ENCODE measurements at places on chromosomes 5 and 9.
A peak's percentile ranks its signal among the peaks of the same experiment; 100 is the strongest.

- DNase-seq: no peak
These were observed 19.3 kb upstream of the RAPGEF1 start for GRCh38 chr9:131759017-131759647.

DNA sequence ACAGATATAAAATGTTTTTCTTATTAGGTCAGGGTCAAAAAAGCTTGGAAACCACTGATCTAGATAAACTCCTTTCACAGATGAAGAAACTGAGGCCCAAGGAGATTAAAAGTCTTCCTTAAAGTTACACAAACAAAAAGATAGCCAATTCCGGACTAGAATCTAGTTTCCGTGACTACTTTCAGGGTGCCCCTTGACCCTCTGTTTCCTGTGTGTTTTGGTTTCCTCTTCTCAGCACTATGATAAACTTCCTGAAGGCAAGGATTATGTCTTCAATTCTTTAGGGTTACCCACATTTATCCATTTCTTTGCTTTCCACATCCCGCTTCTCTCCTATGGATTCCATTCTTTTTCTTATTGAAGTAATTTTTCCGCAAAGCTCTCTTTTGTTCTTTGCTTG, 83.1 kb downstream of the ADAMTS12 start:
- DNase-seq: no peak

DNA sequence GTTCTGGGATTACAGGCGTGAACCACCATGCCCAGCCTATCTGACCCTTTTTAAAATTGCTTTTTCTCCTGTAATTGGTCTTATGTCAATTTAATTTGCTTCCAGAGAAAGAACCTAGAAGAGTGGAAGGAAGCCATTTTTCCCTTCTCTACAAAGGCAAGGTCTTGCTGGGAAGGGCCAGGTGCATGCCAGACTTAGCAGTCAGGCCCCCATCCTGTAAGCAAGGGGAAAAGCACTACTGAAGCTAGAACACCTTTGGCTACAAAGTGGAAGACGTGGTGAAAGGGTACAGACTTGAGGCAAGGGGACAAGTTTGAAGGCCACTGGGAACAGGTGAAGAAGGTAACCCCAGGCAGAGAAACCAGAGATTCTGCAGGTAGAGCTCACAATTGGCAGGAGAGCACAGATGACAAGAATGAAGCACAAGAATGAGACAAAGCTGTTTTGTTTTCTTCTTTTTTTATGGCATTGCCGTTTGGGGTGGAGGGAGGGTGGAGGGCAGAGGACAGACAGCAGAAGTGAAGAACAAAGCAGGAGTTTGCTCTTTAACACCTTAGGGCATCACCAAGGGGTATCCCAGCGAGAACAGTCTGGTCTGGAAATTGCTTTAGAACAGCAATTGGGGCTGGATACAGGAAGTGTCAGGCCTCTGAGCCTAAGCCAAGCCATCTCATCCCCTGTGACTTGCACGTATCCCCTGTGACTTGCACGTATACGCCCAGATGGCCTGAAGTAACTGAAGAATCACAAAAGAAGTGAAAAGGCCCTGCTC, 72.9 kb downstream of the SERINC5 start:
- DNase-seq: no peak

- DNase-seq: peak; percentile 58
These were observed 59.6 kb downstream of the RAI14 start for GRCh38 chr5:34715711-34716110.

- peak; percentile 62 for DNase-seq
These were observed 64.9 kb upstream of the ELL2 start for GRCh38 chr5:96026406-96027041.

GRCh38 chr5:118459490-118459889, 528.9 kb downstream of the DTWD2 start:
- no peak for DNase-seq

GRCh38 chr9:34267660-34268059, 61.4 kb downstream of the KIF24 start:
- no peak for DNase-seq

DNA sequence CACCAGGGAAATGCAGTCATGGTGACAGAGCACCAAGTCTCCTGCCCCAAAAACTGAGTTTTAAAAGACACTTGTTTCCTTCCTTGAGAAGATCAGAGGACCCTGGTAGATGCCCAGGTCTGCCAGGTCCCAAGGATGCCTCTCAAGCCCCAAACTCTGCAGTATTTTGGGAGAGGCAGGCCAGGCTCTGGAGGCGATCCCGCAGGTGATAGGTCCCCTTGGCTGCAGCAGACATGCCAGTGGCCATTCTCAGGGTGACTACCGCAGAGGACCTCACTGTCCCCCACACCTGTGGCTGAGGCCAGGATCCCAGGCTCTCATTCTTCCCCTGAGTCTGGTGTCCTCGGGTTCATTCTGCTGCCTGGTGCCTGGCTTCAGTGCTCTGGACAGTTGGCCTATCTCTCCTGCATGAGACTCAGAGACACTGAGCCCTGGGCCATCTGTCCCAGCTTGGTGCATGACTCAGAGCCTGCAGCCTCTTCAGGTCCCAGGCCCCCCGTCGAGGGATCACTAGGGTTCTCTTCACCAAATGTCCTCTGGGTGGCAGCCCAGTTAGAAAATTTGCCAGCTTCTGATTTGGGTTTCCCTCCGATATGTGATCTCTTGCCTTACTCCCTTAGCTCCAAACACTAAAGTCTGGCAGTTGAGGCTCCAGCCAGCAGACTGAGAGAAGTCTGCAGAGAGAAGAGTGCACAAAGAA, 59.7 kb upstream of the GARNL3 start:
- DNase-seq: no peak

GRCh38 chr9:94490465-94490864, 64.4 kb upstream of the PCAT7 start:
- DNase-seq: peak; percentile 17

DNA sequence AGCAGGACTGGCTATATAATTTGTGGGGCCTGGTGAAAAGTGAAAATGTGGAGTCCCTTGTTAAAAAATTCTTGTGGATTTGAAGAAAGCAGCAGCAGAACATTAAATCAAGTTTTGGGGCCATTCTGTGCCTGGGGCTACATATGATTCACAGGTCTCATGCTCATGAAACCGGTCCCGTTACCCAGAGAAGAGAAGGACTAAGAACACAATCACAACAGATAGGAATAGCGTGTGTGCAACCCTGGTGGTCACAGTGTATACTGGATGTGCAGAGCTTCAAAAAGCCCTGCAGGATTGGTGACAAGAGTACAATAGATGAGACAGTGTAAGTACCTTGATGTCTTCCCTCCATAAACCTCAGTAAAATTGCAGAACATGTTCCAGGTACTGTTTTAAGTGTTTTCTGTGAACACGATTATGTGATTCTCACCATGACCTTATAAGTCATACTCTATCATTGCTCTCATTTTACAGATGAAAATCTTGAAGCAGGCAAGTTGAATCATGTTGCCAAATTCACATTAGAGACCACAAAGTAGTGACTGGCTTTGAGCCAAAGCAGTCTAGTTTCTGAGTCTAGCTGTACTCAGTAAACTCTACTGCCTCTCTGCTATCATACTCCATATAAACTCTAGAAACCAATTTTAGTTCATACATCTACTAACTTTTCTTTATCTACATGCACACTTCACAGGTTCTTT, 636.5 kb downstream of the TAF11L14 start:
- no peak for DNase-seq

- no peak for DNase-seq
These were observed 465.3 kb upstream of the CLINT1 start for GRCh38 chr5:158324236-158324635.

GRCh38 chr9:137431416-137431931, 8.3 kb downstream of the NOXA1 start:
- DNase-seq: no peak

GRCh38 chr9:104027295-104027694, 66.8 kb upstream of the SMC2 start:
- DNase-seq: no peak

- no peak for DNase-seq
These were observed 1722.5 kb upstream of the ACO1 start for GRCh38 chr9:30661925-30662324.

DNA sequence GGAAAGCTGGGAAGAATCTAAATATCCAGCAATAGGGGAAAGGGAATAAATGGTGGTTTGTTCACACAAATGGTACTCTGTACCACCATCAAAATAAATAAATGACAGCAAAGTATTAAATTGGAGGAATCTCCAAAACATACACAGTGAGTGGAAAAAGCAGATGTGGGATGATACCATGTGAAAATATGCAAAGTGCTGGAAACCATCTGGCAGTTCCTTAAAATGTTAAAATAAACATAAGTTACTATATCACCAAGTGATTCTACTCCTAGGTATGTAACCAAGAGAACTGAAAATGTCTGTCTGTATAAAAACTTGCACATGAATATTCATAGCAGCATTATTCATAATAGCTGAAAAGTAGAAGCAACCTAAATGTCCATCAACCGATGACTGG, 41.9 kb upstream of the TEX48 start:
- DNase-seq: peak; percentile 48

- no peak for DNase-seq
These were observed 10.6 kb upstream of the SLC25A48 start for GRCh38 chr5:135823881-135824280.

DNA sequence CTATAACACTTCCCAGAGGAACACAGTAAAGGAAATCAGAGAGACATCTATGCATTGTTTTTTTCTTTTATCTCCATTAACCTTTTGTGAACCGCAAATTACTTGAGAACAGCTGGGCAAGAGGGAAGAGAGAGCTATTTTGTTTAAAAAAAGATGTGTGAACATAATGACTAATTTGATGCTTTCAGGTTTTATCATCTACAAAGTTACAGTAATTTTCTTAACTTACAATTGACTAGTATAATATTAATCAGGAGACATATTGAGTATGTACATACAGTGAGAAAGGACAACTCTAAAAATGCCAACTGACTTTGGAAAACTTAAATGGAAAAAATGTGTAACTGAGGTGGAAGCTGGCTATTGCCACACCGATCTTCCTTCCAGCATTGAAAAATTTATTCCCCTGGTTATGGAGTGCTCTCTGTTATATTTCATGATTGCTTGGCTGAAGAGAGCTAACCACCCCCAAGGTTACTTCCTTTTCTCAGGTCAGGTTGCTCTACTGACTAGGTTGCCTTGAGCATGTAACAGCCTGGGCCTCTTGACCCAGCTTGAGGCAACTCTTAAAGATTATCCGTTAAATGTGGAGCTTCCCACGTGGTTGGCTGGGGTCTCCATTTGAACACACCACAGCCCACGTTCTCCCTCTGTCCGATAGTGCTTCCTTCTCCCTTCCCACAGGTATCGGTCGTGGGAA, 62.6 kb upstream of the C6 start:
- DNase-seq: no peak

DNA sequence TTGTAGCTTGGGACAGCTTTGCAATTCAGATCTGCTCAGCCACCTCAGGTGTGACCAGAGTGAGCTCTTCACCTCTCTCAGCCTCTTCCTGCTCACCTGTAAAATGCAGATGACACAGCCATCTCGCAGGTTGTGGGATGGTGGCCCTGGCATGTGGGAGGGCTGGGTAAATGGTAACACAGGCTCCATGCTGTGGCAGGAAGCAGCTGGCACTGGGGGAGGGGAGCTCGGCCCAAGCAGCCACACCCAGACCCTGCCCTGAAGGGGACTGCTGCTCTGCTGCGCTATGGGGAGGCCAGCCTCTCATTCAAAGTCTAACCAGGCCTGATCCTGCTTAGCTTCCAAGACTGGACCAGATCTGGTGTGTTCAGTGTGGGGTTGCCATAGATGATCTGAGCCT, 24.1 kb downstream of the PHF2 start:
- DNase-seq: no peak

GRCh38 chr9:20775683-20776082, 91.6 kb downstream of the FOCAD start:
- no peak for DNase-seq

DNA sequence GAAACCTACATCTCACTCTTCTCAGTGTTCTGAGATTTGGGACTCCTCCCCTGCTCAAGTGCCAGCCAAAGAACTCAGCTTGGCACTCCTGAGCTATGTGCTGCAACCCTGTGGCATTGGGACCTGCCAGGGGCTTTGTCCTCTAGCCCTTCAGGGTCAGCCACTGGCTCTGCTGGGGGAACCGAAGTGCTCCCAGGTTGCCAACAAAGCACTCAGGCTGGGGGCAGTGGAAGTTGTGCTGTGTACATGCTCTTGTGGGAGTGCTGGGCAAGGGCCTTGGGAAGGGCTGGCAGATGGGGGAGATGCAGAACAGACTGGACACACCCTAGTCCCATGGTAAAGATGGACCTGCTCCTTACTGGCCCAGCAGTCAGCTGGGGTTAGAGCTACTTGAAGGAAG, 498.6 kb downstream of the CAAP1 start:
- no peak for DNase-seq

- no peak for DNase-seq
These were observed 651.3 kb downstream of the PTPRD start for GRCh38 chr9:9961487-9961886.

DNA sequence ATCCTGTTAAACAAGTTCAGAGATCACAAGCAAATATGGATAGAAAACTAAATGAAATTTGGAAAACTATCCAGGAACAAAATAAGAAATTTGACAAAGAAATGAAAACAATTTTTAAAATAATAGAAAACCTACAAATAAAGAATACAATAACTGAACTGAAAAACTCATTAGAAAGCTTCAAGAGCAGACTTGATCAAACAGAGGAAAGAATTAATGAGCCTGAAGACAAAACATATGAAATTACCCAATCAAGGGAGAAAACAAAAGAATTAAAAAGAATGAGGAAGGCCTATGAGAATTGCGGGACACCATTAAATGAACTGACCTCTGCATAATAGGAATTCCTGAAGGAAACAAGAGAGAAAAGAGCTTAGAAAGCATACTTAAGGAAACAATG, 39.8 kb upstream of the TNPO1 start:
- DNase-seq: no peak

All from fibroblast of the aortic adventitia (primary cell).